Stromal cell of bone marrow (primary cell): ENCODE measurements at places on chromosomes 6 and 20.

DNA sequence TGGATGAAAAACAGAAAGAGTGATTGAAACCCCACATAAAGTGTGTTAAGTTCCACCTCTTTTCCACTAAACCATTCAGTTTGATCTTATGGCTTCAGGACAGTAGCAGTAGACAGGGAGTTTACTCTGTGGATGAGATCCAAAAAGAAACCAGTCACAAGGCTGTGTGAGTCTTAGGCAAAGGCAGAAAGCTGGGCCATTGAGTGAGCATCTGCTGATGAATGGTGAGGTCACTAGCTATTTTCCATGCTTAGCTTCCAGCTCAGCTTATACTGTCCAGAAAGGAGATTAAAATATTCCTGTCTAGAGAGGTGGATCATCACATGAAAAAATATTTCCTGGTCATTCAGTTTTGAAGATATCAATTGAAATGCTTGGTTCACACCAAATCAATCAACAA is 1643.9 kb downstream of the HACE1 start:
- DNase-seq = no peak

GRCh38 chr20:51498765-51499540 is 43.6 kb downstream of the NFATC2 start:
- DNase-seq = no peak

- DNase-seq = no peak
These were observed 24.5 kb upstream of the TCP11 start for GRCh38 chr6:35165630-35166071.

GRCh38 chr6:45965007-45965406 is 50.7 kb downstream of the CLIC5 start:
- peak; percentile 27 for DNase-seq

DNA sequence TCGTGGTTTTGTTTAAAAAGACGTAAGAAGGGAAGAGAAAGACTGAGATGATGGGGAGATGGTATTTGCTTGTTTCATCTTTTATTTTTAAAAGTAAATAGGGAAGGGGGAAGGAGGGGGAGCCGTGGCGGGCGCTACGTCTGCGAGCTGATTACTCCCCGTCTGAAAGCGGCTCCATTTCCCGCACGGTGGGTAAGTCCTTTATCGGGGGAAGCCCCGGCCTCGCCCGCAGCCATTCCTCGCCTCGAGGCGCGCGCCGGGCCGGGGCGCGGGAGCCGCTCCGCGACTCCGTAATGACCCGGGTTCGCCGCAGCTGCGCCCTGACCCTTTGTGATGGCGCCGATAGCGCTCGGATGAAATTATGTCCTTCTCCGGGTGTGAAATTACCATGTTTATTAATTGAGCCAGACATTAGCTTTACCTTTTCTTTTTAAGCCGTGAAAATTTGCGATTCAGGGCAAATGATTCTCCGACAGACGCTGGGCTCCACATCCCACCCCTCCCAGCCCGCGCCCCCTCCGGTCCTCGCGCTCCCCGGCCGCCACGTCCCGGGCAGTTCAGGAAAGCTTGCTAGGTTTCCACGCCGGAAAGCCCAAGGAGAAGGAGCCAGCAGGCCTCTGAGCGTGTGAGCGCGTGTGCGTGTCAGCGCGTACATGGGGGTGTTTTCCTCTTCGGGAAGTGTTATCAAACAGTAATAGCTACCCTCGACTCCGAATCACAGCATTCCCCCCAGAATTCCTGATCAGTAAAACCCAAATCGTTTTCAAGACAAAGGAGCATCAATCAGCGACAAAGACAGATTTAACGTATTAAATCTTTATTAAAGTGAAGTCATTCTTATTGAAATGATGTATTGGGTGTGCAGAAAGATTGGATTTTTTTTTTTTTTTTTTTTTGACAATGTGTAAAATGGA is 30.0 kb downstream of the TFAP2A start:
- no peak for DNase-seq

DNA sequence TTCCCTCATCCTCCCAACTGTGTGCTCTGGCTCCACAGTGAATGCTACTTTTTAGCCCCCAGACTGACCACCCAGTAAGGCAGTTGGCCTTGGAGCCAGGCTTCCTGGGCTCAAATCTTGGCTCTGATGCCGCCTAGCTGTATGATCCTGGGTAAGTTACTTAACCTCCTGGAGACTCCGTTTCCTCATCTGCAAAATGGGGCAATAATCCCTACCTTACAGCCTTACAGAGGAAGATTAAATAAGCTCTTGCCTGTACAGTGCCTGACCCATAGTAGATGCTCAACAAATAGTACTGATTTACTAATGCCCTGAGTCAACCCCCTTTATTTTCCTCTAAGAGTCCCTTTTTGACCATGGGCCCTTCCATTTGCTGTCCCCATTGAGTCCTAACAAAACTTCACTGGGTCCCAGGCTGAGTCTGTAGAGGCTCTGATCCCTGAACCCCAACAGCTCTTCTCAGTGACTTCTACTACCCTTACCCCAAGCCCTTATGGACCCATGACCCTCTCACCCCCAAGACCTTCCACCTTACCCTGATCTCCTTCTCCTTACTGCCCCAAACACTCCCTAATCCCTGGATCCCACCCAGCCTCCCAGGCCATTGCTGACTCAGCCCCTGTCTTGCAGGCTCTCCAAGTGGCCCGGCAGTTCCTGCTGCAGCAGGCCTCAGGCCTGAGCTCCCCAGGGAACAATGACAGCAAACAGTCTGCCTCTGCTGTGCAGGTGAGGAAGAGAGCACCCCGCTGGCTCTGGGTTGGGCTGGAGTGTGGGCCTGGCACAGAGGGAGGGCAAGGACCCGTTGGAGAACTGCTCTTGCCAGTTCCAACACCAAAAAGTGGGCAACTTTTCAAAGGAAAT is 31.4 kb downstream of the FOXP4 start:
- DNase-seq = peak; percentile 6

GRCh38 chr6:159494586-159494972 is 198.5 kb downstream of the SOD2 start:
- no peak for DNase-seq

DNA sequence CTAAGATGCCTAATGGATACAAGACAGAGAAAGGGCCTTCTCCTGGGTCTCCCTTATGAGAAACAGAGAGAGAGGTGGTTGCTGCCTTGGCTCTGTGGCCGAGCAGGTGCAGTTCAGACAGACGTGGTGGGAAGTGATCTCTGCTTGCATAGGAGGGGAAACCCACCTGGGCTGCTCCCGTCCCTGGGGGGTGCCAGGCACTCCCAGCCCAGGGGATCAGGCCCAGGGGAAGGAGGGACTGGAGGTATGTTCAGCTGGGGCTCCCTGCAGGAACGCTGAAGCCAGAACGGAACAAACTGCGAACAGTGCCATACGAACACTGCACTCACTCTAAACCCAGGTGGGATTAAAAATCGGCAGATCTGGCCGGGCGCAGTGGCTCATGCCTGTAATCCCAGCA is 35.7 kb upstream of the OVOL2 start:
- no peak for DNase-seq

GRCh38 chr6:52356017-52356416 is 5.9 kb upstream of the PAQR8 start:
- DNase-seq = no peak

DNA sequence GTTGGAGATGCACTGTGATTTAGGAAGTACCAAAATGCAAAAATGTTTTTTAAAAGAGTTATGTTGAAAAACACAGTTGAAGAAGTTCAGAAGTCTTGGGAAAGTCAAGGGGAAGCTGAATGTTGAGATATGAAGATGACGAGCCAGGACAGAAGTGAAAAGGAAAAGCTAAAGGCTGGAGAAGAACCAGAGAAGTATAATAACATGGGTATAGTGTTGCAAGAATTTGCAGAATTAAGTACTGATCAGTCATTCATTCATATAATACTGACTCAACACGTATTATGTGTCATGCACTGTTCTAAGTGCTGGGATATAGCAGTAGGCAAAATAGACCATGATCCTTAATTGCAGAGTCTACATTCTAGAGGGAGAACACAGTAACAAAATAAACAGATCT is 432.8 kb downstream of the CDC5L start:
- DNase-seq = no peak

GRCh38 chr20:58627212-58628072 is 23.6 kb upstream of the STX16 start:
- DNase-seq = no peak

- DNase-seq = no peak
These were observed 118.9 kb upstream of the SLC22A23 start for GRCh38 chr6:3575701-3576100.

DNA sequence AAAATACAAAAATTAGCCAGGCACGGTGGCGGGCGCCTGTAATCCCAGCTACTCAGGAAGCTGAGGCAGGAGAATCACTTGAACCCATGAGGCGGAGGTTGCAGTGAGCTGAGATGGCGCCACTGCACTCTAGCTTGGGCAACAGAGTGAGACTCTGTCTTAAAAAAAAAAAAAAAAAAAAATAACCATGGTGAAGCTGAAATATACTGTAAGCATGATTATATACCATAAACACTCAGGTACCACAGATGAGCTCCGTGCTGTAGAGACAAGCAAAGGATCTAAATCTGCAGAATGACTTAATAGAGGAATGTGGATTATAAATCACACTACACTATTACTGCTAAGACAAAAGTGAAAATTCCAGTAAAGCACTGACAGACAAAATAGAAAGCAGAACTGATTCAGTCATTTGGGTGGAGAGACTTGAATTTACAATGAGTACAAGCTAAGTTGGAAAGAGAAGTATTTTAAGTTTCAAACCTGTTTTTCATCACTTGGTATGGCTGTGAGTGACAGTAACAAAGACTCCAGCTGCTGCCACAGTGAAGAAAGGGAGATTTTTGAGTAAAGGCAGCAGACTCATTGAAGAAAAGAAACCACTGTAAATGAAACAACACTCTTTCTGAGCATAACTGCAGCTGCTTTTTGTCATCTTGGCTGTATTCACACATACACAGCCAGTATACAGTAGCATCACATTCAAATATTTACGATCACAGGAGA is 322.1 kb downstream of the RNGTT start:
- no peak for DNase-seq

DNA sequence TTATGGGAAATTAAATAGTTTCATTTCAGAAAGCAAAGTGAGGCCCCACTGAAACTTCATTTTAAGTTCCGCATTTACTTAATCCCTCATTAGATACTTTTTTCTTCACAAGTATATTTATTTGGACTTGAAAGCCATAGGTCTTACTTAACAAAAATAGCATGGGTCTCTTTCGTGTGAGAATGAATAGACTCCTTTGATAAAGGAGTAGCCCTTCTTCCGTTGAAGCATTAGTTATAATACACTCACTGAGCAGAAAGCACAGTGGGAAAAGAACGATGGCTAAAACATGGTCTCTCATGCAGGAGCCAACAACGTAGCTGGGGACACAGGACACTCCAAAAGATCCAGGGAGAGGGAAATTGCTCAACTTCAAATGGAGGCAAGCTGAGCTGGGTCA is 130.4 kb downstream of the SLC23A2 start:
- DNase-seq = no peak

GRCh38 chr6:38638941-38639497 is 710 bp downstream of the BTBD9 start:
- peak; percentile 33 for DNase-seq

- DNase-seq = no peak
These were observed 68.0 kb downstream of the PTPN1 start for GRCh38 chr20:50578061-50578777.
